Activated T-cell treated with anti-CD3 and anti-CD28 coated beads, Interleukin-2, amount 50 U/mL, for 1 hour (primary cell): ENCODE measurements at places on chromosomes 6 and 20.
A peak's percentile ranks its signal among the peaks of the same experiment; 100 is the strongest.

DNA sequence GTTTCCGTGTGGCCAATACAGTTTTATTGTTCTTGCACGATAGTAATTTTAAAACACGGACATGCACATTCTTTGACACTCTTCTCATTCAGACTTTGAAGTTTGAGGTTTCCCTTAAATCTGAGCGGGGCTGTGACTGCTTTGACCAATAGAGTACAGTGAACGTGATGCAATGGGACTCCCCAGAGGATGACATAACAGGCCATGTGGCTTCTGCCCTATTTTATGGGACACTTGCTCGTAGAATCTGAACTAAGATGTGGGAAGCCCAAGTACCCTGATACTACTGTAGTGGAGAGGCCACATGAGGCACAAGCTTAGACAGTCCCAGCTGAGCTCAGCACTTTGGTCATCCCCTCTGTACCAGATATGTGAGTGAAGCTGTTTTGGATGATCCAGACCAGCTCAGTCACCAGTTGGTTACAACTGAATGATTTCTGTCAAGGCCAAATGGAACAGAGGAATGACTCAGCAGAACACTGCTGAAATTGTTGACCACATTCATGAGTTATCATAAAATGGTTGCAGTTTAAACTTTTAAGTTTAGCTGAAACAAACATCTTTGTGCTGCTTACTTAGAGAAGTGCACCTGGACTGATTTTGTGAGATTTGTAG, 279.4 kb downstream of the RFPL4B start:
- no peak for DNase-seq

DNA sequence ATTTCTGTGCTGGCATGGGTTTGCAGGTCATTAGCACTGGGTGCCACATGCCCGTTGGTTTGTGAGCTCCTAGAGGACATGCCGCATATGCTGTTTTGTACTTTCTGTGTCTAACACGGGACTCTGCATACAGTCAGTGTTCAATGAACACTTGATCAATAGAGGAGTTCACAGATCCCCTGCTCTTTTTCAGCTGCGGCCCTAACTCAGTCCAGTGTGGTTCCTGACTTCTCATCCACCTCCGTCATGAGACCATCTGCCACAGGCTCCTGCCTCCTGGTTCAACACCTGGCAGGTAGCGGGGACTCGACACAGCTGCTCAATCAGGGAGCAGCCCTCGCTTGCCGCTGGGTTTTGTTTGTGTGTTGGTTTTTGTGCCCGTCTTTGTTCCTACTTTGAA, 13.8 kb upstream of the BMP7 start:
- no peak for DNase-seq

GRCh38 chr6:142482249-142482648, 180.4 kb downstream of the ADGRG6 start:
- DNase-seq = no peak

DNA sequence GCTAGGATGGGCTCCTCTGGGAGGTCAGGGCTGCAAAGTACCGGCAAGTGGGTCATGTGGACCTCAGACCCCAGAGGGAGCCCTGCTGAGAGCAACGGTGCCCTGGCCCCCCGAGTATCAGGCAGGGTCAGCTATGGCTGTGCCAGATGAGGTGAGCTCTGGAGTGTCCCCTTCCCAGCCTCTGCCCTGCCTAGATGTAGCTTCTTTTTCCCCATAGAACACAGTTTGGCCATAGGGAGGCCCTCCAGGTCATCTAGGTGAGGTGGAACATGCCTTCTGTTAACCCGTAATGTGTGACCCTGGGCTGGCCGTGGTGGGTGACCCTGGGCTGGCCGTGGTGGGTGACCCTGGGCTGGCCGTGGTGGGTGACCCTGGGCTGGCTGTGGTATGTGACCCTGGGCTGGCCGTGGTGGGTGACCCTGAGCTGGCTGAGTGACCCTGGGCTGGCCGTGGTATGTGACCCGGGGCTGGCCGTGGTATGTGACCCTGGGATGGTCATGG, 21.2 kb upstream of the PCMTD2 start:
- no peak for DNase-seq

DNA sequence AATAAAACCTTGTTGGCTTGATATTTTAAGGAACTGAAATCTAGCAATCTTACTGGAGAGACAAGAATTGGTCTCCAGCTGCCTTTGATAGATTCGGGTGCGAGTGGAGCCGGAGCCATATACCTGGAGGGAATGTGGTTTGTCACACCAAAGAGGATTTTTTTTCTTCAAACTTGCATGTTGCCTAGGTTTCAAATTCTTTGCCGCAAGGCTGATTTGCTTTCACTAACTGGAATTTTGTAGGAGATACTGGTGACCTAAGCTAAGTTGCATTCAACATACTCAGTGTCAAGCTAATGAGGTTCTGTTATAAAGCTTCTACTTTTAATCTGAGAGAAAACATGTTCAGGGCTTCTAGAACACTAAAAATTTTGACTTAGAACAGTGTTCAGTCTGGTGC, 39.7 kb upstream of the ASIP start:
- no peak for DNase-seq

DNA sequence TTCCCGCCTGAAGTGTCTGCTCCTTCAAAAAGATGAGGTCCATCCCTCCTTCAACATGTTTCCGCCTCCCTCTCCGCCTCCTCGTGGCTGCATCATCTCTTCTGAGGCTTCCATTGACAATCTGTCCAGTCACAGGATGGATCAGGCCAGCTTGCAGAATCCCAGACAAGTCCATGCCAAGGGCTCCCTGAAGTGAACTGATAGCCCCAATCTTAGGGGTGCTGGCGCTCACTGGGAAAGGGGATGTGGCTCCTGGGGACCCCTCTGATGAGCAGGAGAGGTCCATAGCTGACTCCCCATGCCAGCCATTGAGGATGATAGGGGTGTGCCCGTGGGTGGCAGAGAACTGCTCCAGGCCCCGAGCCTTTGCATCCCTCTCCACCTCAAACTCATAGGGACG, 48.6 kb upstream of the EMILIN3 start:
- no peak for DNase-seq

DNA sequence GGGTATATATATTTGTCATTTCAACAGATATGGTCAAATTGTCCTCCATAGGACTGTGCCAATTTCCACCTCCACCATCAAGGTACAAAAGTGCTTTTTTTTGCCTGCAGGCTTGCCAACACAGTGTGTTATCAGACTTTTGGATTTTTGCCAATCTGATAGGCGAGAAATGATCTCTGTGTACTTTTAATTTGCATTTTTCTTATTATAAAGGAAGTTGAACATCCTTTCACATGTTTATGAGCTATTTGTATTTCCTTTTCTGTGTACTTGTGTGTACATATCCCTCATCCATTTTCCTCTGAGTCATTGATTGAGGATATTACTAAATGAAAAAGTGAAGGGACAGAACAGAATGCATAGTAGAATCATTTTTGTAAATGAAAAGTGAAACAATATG, 39.0 kb upstream of the PTPN1 start:
- no peak for DNase-seq

GRCh38 chr20:23039885-23040508, 4.9 kb downstream of the SSTR4 start:
- no peak for DNase-seq

- peak; percentile 55 for DNase-seq
Measured at GRCh38 chr6:31737991-31738979, 1.5 kb upstream of the MSH5 start.

- DNase-seq = no peak
Measured at GRCh38 chr6:28254121-28254519, 2.1 kb upstream of the ZKSCAN4 start.

GRCh38 chr6:112979830-112980229, 632.7 kb downstream of the RFPL4B start:
- no peak for DNase-seq

DNA sequence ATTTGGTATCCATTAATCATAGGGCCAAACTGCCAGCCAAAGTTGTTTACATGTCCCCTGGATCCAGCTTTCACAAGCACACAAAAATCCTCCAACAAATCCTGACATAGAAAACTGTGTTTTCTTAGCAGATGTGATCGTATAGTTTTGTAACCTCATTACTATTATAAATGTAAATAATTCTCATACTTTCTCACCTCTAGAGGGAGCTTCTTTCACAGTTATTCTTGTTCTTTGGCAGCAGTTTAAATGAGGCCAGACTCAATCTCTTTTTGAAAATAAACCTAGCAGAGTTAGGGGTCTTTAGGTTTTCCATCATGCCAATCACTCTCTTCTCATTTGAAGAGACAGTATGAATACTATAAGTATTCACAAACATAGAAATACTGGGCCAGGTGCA, 17.0 kb upstream of the ZNF318 start:
- DNase-seq = no peak

DNA sequence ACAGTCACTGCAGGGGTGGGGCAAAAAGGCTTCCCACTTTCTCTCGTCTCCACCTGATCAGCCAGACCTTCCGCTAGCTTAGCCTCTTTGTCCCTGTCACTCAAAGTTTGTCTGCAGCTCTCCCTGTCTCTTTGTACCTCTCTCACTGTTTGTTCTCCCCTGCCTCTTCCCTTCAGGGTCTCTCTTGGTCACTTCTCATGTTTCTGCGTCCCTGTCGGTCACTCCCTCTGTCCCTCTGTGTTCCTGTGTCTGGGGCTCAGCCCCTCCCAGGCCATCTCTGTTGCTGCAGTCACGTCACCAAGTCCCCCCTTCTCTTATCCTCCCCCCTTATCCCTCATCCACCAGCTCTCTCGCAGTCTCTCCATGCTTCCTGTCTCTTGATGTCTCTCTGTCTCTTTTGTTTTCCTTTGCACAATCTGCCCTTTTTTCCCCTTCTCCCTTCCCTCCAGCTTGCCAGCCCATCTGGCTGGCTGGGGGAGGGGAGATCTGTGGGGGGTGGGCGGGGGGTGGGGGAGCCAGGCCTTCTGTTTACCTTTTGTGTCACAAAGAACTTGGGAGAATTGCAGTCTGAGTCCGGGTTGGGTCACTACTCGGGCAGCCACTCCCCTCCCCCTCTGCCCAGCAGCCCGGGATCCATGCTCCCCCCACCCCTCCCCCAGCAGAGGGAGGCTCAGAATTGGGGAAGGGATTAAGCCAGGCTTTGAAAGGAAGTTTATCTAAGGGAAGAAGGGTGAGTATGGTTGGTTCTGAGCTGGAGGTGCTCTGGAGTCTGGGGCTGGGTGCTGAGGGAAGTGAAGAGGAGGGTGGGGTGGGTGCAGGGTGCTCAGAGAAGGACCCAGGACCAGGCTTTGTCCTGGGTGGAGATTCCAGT, 32.3 kb downstream of the FOXP4 start:
- no peak for DNase-seq

DNA sequence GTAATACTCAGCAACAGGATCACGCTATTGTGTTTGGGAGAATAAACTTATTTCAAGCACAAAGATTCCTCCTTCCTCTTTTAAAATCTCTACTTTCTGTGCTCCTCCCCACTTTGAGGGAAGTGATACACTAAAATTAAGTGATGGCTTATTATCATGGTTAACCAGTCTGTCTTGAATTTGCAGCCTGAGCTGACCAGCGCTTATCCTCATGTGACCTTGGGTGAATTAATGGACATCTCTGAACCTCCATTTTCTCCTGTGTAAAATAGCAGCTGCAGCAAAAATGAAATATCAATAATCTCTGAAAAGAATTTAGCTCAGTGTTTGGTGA, 222.6 kb downstream of the BCAS1 start:
- DNase-seq = no peak

DNA sequence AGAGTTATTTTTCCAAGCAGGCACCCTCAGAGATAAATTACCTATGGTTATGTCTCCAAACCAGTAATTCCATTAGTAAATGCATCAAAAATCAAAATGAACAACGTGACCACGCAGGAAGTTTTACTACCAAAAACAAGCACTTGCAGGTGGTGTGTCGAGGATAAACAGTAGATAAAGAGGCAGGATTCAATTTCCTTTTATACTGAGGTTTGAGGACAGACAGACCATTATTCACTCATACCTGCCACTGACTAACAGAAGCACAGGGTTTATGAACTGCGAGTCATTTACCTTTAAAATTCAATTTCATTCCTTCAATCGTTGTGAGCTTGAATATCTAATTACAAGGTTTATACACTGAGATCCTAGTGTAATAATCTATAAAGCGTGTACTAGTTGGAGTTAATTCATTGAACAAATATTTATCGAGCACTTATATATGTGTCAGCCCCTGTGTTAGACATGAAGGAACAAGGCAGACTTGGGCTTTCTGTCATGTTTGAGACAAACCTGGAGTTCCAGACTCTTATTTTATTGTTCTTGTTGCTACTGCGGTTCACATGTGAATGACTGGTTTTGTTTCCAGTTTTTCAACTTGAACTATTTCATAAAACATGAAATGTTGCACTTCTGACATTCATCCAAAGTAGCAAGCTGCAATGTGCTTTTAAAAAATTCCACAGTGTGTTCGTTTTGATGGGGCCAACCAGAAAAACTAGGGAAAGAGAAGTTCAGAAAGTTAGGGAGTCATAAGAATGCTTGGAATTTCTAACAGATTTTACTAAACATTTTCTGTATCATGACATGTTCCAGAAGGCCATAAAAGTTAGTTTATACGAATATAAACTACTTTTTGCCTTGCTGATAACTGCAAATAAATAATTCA, 205.6 kb downstream of the UST start:
- DNase-seq = no peak

GRCh38 chr20:32806356-32806755, 13.4 kb upstream of the MAPRE1 start:
- DNase-seq = no peak

- DNase-seq = no peak
Measured at GRCh38 chr6:169958510-169958909, 207.1 kb downstream of the ERMARD start.

DNA sequence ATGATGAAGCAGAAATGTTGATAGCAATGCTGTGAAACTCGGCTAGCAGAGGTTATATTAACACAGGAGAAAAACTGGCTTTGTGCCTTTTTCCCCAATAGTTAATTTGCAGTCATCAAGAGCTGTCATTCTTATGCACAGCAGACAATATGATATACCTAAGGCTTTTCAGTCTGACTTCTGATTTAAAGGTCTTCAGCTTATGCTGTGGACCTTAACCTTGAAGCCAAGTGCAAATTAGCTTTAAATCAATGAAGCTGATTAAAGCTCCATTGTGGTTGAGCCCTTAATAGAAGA, 171.6 kb upstream of the ID4 start:
- DNase-seq = no peak

- DNase-seq = no peak
Measured at GRCh38 chr6:57324538-57324937, 7.1 kb downstream of the PRIM2 start.

- DNase-seq = no peak
Measured at GRCh38 chr20:9809271-9809670, 29.6 kb downstream of the PAK5 start.

DNA sequence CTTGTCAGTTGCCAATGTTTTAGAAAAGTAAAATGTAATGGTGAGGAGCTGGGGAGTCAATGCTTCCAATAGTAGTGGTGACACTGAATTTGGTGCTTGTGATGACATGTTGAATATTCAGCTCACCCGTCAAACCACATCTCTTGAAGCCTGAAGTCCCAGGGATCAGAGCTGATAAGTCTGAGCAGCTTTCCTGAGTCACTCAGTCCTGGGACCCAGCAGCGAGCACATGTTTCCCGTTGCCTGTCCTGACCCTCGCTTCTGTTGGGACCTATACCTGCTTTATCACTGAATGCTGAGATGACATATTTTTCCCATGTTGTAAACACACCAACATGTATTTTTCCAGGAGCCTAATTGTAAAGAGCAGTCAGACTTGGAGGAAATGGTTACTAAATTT, 693.6 kb downstream of the QKI start:
- DNase-seq = no peak

GRCh38 chr6:50271266-50271665, 221.5 kb upstream of the DEFB112 start:
- no peak for DNase-seq
